ENCODE measurements at places on chromosomes 1 and 21.

DNA sequence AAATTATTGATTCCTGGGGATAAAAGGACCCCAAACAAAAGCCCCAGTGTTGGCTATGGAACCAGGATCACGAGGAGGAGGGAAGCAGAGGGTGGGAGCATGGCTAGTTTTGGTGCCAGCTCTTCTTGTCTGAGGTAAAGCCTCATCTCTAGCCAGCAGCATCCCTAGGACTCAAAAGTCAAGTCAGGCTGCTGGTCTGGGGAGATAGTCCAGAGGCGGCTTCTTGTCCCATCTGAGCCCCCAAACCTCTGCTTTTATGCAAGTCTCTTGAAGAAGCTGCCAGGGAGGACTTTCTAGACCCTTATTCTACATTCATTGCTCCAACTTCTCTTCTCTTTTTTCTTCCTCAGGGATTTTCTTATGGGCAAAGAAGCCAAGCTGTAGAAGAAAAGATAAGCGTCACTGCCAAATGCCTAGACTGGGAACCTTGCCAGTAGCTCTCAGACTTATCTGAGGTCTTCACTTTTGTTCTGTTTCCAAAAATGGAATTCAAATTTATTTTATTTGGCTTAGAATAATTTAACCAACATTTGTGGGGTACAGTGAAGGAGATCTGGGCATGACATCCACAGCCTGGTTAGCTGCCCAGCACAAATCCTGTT, 6.9 kb upstream of the ANKRD35 start:
- DNase-seq: no peak

GRCh38 chr1:223234170-223234514, 91.1 kb upstream of the TLR5 start:
- no peak for DNase-seq

DNA sequence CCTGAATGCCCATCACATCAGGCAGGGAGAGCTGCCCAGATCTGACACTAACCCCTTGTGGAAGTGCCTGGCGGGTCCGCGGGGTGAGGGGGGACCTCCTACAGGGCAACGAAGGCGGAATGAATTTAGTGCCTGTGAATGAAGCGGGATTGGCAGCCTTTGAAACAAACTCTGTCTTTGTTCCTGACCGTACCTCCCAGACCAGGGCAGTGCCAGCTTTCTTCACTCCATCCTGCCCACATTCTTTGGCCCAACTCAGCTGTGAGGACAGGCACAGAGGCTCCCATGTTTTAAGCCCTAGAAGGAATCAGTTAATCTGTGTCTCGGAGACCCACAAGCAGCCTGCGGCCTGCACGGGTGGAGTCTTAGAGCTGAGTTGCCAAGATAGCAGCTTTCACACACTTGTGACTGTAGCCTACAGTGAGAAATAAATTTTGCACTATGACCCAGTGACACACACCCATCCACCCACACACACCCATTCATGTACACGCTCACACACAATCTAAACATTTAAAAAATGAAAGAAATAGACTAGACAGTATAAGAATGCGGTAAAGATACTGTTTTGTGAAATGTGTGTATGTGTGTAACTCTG, 60.1 kb upstream of the USP24 start:
- no peak for DNase-seq

DNA sequence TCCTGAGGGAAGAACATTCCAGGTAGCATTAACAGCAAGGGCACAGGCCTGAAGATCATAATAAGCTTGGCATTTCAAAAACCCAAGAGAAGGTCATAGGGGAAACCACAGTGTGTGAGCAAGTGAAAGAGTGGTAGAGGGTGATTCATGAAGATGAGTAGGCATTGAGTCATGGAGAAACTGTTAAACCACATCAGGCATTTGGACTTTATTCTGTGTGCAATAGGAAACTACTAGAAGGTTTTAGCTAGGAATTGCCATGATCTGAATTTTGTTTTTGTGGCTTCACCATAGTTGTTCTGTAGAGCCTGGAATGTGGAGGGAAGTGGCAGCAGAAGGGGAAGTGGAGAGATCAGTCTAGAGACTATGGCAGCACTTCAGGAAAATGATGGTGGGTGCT, 359.0 kb upstream of the PTBP2 start:
- no peak for DNase-seq

GRCh38 chr21:45410865-45411809, 6.2 kb downstream of the COL18A1 start:
- DNase-seq: no peak

- no peak for DNase-seq
Observed at GRCh38 chr1:201870397-201870796, 18.3 kb upstream of the SHISA4 start.

DNA sequence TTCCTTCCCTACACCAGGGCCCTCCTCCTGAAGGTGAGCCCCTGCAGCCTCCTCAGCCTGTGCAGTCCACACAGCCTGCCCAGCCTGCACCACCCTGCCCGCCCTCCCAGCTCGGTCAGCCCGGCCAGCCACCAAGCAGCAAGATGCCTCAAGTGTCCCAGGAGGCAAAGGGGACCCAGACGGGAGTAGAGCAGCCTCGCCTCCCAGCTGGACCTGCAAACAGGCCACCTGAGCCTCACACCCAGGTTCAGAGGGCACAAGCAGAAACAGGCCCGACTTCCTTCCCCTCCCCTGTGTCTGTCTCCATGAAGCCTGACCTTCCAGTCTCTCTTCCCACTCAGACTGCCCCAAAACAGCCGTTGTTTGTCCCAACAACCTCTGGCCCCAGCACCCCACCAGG, 38.8 kb downstream of the ZBTB17 start:
- no peak for DNase-seq

DNA sequence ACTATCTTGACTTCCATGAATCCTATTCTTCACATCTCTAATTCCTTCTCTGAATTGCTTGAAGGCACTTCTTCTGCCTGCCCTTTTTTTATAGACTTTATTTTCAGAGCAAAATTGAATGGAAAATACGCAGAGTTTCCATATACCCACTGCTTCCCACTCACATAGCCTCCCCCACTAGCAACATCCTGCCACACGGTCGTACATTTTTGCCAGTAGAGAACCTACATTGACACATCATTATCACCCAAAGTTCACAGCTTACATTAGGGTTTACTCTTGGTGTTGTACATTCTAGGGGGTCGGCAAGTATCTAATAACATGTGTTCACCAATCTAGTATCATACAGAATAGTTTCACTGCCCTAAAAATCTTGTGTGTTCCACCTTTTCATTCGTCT, 12.3 kb downstream of the EEIG2 start:
- DNase-seq: no peak

DNA sequence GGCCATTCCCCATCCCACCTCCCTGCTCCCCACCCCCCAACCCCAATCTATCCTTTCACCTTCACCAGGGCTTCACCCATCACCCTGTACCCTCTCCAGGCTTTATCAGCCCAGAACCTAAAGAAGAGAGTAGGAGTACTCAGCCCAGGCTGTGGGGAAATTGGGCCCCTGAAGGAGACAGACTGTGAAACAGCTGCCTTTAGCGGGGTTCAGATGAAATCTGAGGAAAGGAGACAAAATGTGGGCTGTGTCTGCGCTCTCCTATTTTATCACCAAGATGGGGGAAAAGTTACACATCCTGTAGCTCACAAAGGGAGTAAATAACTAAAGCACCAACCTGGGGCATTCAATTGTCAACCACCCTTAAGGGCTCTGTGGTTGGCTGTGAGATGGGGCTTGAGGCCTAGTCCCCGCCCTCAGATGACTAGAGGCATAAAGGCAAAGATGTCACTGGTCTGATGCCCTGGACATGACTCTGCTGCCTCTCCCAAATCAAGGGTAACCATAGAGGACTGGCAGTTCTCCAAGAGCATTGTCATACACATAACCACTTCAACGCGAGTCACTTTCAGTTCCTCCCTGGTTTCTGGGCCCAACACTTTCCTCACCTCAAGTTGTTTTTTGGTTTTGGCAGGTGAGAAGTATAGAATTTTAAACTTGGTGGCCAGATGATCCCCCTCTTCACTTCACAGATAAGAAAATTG, 30.0 kb downstream of the SLC27A3 start:
- no peak for DNase-seq

DNA sequence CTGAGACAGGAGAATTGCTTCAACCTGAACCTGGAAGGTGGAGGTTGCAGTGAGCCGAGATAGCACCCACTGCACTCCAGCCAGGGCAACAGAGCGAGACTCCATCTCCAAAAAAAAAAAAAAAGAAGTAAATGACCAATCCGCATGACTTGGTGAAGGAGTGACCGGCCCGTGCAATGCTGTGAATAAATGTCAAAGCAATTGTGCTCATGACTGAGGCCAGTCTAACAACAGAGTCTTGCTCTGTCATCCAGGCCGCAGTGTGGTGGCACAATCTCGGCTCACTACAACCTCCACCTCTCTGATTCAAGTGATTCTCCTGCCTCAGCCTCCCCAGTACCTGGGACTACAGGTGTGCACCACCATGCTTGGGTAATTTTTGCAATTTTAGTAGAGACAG, 27.8 kb upstream of the SLC19A1 start:
- DNase-seq: no peak
